SW 1271 (cell line): ENCODE measurements at places on chromosomes 5 and 9.

GRCh38 chr9:90007516-90008440 lies 403.0 kb downstream of the GADD45G start:
- DNase-seq, result peak; percentile 7

GRCh38 chr5:61887271-61887670 lies 418.7 kb upstream of the KIF2A start:
- DNase-seq, result no peak

- DNase-seq, result no peak
These were observed 310.8 kb downstream of the CDH12 start for GRCh38 chr5:22542340-22542739.

- DNase-seq, result no peak
These were observed 92.1 kb downstream of the UBAP2 start for GRCh38 chr9:33956544-33956943.

GRCh38 chr5:9194509-9194908 lies 351.4 kb downstream of the SEMA5A start:
- no peak for DNase-seq

DNA sequence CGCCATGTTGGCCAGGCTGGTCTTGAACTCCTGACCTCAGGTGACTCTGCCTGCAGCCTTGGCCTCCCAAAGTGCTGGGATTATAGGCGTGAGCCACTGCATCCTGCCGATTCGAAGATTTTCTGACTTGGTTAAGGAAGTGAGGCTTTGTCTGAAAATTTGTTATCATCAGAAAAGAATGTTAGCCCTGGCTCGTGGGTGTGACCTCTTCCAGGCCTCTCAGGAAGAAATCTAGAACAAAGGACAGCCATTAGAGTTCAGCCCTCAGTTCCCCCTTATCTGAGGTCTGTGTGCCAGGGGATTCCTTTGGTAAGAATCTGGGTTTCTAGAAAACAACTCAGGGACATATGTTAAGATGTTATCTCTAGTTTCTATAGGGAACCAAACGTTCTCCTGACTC lies 6.2 kb downstream of the OR2S2 start:
- DNase-seq, result peak; percentile 23

DNA sequence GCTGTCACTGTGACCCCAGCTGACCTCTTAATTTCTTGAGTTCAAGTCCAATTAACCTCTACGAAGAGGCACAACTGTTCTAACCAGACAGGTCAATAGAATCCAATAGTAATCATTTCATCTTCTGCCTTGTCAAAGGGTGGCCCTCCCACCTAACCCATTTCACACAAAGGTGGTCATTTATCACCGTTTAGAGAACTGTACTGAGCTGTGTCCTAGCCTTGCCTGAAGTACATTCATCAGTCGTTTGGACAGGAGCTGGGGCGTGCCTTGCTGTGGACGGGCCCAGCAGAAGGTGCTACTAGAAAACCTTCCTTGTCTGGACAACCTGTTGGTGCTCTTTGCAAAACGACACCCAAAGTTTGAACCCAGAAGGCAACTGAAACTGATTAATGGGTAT lies 605.4 kb downstream of the ISL1 start:
- DNase-seq, result no peak

GRCh38 chr5:38453506-38453905 lies 102.9 kb downstream of the LIFR start:
- DNase-seq, result no peak

- DNase-seq, result no peak
These were observed 1.4 kb upstream of the CAMSAP1 start for GRCh38 chr9:135908754-135909204.

DNA sequence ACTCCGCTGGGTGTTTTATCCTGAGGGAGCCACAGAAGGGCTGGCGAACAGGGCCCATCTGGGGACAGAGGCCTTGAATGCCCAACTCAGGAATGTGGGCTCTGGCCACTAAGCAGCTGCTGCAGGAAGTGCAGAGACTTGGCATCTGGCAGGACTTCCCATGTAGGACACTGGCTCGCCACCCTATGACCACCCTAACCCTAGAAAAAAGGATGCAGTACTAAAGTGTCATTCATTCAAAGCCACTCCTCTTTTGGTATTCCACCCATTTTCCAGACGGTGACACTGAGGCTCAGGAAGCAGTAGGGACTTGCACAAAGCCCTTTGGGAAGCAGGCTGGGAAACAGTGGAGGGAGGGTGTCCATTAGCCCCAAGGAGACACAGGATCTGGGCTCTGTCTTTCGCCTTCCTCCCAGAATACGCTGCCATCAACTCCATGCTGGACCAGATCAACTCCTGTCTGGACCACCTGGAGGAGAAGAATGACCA lies 3.0 kb downstream of the BBLN start:
- DNase-seq, result no peak

DNA sequence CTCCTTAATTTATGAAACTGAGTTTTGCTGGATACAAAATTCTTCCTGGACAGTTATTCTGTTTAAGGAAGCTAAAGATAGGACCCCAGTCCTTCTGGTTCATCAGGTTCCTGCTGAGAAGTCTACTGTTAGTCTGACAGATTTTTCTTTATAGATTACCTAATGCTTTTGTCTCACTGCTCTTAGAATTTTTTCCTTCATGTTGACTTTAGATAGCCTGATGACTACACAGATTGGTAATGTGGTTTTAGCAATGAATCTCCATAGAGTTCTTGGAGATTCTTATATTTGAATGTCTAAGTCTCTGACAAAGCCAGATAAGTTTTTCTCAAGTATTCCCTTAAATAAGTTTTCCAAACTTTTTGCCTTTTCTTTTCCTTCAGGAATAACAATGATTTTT lies 419.7 kb downstream of the CDH10 start:
- DNase-seq, result no peak

- DNase-seq, result no peak
These were observed 652.2 kb upstream of the RGMB start for GRCh38 chr5:98121036-98121936.

- DNase-seq, result no peak
These were observed 23.7 kb upstream of the OTULINL start for GRCh38 chr5:14557791-14558415.

GRCh38 chr9:134420974-134421432 lies 94.7 kb downstream of the RXRA start:
- no peak for DNase-seq

- DNase-seq, result no peak
These were observed 9.4 kb upstream of the SLC6A7 start for GRCh38 chr5:150180241-150181026.

DNA sequence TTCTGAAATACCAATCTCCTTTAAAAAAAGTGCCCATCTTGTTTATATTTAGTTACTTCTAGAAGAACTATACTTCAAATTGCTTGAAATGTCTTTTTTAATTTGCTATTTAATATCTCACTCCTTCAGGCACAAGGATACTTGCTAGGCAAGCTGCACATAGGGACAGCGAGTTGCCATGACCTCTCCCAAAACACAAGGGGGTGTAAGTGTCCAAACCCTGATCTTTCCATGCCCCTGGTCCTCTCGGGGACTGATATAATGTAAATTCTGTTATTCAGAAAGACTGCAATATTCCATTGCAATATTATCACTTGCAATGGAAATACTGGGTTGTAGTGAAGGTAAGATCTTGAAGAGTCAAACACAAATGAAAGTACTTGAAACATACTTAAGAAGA lies 480.4 kb downstream of the CETN3 start:
- DNase-seq, result no peak

GRCh38 chr5:34789021-34789531 lies 49.9 kb upstream of the TTC23L start:
- no peak for DNase-seq

DNA sequence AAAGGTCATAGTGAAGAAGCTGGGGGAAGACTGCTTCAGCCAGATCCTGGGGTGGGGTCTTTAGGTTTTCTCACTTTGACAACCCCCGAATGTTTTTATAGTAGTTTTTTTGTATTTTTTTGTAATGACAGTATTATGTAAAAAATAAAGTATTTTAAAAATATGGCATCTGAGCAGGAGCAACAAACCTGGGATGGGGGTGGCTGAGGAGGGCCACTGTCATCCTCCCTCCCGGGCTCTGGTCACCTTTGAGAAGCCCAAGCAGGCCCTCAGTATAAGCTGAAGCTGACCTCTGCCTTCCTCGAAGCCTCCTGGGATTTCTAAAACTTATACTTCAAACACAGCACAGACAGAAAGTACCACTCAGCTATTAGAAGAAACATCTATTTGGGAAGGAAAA lies 8.7 kb downstream of the DNAJB5 start:
- no peak for DNase-seq

DNA sequence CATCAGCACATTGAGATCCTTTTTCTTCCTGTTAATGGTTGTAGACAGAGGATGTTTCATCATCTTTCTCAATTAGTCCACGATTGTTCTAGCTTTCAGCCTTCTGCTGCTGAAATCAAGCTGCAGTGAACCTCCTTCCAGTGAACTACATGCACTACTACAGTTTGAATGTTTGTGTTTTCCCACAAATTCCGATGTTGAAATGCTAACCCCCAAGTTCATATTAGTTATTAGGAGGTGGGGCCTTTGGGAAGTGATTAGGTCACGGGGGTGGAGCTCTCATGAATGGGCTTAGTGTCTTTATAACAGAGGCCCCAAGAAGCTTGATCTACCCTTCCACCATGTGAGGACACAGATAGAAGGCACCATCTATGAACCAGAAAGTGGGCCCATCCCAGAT lies 32.9 kb downstream of the NSG2 start:
- DNase-seq, result no peak

- DNase-seq, result no peak
These were observed 34.2 kb downstream of the ABLIM3 start for GRCh38 chr5:149175346-149176105.

DNA sequence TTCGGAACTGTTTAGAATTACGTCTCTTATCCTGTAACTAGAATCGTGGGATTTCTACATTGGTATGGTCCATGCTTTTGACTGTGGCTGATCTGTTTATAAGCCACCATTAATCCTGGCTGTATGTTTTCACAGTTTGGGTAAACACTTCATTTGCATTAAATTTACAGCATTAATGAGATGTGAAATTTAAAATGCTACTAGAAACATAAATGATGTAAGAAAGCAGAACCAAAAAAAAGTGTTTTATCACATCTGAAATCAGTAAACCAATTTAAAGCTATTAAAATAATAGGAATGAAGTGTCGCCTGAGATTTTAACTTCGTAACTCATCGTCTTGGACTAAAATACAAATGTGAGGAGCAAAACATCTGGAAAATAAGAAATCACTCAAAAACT lies 201.7 kb downstream of the NFIB start:
- DNase-seq, result no peak
